NCI-H226 (cell line): ENCODE measurements at places on chromosomes 3 and 15.

GRCh38 chr15:58779554-58779953, 8.5 kb downstream of the MINDY2 start:
- peak; percentile 59 for DNase-seq

DNA sequence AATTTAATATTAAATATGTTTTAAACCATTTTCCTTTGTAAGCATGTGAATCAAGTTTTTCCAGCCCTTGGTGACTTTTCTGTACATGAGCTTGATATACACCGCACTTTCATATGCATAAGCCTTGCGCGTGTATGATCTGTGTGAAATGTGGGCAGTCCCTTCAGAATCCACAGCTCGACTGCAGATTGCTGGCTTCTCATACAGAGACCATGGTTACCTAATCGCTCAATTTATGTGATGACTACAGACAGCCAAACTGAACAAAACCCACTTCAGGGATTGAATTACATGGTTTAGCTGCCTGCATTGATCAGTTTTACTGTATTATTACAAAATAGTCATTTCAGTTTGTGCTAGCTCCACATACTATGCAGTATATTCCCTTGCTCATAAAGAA, 212.3 kb upstream of the NECTIN3 start:
- DNase-seq, result no peak

DNA sequence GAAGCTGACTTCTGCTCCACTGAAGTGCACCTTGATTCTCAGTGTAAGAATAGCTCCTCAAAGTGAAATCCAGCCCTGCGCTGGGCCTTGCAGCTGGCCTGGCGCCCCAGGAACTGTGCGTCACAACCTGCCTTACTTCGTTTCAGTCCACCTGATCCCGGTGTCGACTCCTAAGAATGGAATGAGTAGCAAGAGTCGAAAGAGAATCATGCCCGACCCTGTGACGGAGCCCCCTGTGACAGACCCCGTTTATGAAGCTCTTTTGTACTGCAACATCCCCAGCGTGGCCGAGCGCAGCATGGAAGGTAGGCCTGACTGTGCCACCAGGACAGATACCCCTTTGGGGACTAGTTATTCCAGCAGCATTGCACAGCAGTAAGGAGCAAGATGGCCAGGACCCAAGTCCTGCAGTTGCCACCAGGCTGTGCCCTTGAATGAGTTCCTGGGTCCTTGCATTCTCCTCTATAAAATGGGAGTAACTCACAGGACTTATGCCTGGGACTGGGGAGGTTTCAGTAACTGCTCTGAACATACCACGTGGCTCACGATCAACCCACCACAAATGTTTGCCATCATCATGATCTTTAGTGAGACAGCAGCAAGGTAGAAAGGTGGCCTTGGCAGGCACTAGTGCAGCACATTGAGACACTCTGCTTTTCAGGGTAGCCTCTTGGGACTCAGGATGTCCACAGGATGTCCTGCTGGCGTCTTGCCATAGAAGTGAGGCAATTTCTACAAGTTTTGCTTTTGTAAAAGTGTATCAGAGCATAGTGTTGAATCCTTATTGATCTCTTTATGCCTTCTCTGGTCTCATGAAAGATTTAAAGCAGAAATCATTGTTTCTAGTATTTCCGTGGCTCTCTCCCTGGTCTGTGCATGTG, 46.8 kb downstream of the PXYLP1 start:
- DNase-seq, result no peak

- no peak for DNase-seq
Observed at GRCh38 chr3:40718209-40718608, 193.4 kb downstream of the ZNF621 start.

DNA sequence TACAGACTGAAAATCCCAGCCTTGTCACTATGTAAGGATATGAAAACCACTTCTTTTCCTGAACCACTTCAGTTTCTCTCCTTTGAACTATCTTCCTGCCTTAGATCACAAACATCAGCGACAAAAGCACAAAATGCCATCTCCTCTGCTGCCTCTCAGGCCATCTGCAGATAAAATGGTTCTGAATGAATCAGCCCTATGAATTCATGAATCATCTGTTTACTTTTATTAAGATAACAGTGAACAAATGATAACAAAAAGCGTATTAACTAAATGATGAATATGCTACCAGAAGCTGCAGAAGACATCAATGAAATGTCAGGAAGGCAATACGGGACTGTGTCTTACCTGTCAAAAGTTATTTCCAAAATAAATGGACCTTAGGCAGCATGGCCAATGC, 928.1 kb downstream of the ROBO1 start:
- DNase-seq, result peak; percentile 32

DNA sequence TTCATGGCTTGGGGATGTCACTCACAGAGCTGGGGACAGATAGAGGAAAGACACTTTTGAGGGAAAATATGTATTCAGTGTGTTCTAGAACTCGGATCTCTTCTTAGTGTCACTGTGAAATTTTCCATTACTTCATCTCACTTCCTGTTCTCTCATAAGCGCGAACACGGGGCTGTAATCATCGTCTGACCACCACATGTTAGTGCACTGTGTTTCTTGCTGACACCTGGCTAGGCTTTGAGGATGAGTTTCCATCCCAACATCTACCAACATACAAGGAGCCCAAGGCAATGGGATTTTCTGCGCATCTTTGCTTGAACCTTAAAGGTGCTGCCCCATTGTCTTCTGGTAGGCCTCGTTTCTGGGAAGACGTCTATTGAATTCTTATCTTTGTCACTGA, 84.0 kb downstream of the LIPC start:
- DNase-seq, result no peak

DNA sequence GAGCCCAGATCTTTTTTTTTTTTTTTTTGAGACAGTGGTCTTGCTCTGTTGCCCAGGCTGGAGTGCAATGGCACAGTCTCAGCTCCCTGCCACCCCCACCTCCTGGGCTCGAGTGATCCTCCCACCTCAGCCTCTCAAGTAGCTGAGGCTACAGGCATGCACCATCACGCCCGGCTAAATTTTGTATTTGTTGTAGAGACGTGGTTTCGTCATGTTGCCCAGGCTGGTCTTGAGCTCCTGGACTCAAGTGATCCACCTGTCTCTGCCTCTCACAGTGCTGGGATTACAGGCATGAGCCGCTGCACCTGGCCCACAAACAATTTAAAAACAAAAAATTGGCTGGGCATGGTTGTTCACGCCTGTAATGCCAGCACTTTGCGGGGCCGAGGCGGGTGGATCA, 22.6 kb upstream of the SLC6A6 start:
- no peak for DNase-seq

DNA sequence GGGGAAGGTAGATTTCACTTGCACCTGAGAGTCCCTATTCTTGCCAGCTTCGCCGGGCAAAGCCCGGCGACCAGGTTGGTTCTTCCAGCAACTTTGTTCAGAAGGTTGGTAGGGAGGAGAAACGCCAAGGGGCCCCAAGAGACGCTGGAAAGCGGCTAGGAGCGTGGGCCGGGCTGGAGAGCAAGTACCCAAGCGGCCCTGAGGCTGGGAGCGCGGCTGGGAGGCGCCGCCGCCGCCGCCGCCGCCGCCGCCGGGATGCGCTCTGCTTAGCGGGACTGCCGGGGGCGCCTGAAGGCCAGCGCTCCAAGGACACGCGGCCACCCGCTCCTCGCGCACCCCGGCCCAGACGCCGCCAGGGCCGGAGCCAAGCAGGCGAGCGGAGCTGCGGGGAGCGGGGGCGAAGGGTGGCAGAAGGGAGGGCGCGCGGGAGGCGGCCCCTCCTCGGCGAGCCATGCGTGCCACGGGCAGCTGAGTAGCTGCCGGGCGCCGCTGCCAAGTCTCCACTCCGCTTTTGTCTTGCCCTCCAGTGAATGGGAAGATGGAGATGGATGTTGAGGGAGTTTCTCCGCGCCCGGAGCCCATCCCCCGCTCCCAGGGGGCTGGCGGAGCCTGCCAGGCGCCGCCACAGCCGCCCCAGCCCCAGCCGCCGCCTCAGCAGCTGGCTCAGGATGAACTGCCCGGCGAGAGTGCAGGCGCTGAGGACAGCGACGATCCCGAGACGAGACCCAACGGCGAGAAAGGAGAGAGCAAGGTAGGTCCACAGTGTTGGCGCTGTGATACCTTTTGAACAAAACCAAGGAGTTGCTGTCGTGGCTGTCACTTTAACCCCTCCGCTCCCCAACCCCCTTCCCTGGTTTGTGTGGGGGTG, 227.4 kb upstream of the AZI2 start:
- DNase-seq, result no peak

DNA sequence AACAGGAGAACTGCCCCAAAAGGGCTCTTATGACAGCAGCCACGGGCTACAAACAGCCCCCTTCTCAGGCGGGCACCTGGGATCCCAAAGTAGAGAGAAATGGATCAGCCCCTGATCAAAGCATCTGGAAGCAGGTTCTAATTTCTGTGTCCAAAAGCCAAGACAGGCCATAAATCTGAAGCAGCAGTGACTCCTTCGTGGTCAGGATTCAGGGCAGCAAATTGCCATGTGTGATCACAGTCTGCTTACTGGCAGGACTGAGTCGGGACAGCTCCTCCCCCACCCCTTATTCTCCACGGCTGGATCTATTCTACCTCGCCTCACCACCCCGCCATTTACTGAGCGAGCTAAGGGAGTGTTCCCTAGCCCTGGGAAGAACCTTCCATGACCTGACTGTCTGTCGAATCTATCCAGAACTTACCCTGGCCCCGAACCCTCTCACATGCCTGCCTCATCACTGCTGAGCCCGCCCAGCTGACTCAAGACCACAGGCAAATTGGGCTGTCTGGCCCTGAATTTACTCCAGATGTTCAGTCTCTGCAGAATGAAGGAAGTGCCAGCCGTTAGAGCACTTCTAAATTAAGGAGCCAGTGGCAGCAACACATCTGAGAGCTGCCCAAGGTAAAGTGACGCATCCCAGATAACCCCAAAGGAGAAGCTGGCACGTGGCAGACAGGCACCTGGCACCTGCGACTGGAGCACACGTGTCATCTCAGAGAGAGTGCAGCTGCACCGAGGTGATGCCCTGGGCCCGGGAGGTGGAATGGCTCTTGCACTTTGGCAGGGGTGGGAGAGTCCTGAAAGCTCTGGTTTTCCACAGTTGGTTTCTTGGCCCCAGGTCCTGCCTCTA, 1.3 kb downstream of the LRRC15 start:
- no peak for DNase-seq

GRCh38 chr3:108806316-108806715, 16.3 kb upstream of the TRAT1 start:
- DNase-seq, result no peak

GRCh38 chr3:125960066-125960424, 8.9 kb upstream of the ROPN1B start:
- DNase-seq, result no peak

DNA sequence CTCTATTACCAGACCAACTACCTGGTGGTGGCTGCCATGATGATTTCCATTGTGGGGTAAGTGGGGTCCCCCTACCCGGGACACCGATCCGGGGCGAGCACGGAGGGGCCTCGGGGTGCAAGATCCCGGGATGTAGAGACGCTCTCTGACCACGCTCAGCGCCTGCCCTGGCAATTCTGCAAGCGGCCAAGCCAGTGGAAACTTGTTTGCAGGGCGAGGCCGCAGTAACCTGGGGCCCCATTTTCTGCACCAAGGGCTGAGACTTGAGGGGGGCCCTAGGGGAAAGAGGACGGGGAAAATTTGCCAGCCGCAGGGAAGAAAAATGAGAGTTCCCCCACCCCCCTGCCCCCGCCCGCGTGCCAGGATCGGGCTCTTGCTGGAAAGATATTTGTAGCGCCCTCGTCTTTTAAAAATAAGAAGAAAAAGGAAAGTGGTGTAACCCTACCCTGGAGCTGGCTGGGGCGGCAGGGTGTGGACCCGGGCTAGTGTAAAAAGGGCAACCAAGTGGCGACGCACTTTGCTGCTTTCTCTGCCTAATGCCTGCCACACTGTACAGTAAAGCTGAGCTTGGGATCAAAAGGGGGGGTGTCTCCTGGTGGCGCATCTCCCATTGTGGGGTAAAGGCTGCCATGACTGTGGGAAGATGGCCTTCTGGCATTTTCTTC, 563 bp downstream of the ARL6IP5 start:
- no peak for DNase-seq

DNA sequence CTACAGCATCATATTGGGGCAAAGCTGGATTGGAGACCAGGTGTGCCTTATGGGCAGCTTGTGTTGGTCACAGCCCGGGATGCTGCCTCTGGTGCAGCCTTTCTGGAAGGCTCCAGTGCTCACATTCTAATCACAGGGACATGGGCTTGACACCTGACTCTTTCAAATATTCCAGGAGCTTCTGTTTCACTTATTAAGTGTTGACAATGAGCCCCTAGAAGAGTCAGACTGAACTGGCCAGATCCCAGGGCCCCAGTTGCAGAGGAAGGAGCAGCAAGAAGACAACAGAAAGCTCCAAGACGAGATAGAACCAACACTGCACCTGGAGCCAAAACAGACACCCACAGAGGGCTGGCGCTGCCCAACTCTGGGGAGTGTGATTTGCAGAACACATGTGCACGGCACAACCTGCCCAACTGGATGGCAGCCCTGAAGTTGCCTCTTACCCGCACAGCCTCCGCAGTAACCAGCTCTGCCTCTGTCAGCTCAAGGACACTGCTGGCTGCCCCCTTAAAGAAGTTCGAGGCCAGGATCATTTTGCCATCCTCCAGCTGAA, 30.3 kb downstream of the ALDH1L1 start:
- DNase-seq, result no peak

DNA sequence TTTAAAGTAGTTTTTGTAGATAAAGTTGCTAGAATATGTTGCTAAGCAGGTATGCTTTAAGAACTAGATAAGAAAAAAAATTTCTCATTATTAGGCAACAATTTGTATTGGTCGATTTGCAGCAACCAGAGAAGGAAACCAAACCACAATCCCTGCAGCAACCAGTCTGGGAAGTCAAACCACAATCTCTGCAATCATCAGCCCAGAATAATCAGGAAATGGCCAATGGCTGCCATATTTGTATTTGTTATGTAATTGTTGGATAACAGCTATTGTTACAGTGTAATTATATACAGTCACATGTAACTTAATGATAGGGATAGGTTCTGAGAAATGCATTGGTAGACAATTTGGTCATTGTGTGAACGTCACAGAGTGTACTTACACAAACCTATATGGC, 23.6 kb downstream of the STXBP5L start:
- no peak for DNase-seq

GRCh38 chr3:10666621-10667020, 149.4 kb upstream of the SLC6A11 start:
- no peak for DNase-seq

GRCh38 chr3:66383998-66384745, 116.7 kb downstream of the LRIG1 start:
- no peak for DNase-seq

DNA sequence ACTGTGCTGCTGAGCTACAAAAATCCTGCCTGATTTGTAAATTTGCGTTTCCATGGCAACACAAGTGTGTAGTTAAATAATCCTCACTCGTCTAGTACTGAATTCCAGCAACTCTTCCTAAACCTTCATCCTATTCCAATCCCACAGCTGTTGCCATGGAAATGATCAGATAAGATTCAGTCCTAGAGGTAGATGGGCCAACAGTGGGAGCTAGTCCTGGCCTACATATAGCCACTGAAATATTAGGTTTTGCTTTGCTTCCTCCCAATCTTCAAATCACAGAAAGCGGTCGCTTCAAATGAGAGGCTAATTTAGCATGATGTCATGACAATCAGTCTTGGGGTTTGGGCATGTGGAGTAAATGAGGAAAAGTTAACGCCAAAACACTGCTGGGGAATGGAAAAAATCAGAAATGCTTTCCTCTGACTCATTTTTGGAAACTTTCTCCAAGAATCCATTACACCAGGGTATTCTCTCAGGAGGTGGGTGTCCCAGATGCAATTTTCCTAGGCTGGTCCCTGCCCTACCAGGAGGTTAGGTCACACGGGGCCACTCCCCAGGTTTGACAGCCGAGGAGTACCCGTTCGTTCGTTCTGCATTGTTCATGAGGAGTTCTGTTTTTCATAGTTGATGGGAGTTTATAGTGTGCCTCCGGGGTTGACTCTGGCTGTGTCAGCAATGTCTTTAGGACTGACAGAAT, 159.2 kb upstream of the SLCO3A1 start:
- DNase-seq, result peak; percentile 42
